ENCODE measurements at places on chromosomes 4 and X.

- no peak for DNase-seq
Measured at GRCh38 chr4:174753021-174753420, 76.0 kb downstream of the GLRA3 start.

DNA sequence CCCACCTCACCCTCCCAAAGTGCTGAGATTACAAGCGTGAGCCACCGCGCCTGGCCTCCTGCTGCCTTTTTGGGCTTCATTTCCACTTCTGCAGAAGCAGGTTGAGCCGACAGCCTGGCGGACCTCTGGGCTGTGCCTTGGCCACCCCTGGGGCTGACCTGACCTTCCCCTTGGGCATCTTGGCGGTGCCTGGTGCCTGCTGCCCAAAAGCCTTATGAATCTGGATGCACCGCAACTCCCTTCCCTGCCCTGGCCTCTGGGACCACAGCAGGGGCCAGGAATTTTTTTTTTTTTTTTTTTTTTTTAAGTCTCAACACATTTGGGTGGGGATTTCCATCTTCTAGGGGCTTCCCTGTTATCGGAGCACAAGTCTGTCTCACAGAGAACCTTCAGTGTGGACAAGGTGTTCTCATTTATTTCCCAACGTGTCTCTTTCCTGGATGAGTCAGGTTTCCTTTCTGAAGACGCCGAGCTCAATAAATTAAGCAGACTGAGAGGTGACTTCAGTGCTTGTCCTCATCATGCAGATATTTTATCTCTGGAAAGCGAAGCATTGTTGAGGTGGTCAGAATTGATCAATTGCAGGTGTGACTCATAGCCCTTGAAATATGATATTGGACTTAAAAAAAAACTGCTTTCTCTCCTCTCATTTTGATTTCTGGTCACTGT is 79.7 kb downstream of the SHROOM2 start:
- no peak for DNase-seq

DNA sequence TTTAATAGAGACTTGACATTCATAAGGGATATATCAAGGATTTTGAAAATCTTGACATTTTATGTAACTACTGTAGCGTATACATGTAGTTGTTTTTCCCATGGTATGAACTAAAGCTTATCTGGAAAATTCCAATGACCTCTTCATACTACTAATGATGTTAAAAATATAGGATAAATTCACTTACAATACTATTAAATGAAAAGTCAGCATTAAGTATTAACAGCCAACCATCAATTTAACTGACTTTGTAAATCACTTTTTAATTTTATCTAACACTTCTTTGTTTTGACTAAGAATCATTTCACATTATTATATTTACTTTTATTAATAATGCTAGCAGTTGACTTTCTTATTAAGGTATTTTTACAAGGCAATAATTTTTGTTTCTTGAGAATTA is 34.2 kb downstream of the DCK start:
- no peak for DNase-seq

GRCh38 chr4:183601381-183601780 is 57.6 kb downstream of the RWDD4 start:
- DNase-seq = no peak

DNA sequence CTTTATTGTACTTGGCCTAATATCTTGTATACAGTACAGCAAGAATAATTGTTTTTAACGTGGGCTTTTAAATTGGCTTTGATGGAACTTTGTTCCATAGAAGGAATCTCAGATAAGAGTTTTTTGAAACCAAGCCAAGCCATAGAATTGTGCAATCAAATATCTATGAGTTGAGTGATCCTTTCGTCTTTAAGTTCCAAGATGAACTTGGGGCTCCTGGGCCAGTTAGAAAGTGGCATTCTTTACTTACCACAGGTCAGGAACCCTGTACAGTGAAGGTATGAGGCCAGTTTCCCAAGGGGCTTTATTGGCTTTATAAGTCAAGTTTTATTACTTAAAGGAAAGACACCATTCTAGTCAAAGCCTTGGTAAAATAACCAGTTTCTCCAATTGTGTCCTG is 2104.2 kb downstream of the PCDH7 start:
- no peak for DNase-seq

DNA sequence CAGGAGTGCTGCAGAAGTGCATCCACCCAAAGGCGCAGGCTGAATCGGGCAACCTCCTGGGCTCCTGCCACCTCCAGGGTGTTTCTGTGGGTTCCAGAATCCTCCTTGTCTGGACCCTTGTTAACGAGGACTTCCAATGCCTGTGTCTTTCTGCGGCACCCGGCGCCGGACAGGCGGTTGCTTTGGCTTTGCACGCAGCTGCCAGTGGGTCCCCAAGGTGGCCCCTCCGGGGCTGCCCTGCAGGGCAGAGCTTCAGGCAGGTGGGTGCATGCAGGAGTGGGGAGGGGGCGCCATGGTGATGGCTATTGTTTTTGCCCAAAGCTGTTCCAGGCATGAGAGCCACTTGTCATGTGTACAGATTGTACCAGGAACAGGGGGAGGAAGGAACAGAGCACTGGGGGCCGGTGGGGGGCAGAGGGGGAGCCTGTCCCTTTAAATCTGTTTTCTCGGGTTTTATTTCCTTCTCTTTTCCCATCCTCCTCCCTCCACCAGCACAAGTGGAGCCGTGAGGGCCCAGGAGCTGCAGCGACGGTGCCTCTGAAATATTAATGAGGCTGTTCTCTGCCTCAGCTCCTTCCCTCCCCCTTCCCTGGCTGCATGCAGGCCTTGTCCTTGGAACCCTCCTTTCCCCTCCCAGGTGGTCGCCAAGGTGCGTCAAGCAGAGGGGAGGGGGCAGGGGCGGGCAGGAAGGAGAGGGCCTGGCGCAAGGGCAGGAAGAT is 13.1 kb downstream of the ATP2B3 start:
- no peak for DNase-seq

- no peak for DNase-seq
Measured at GRCh38 chr4:159086606-159087005, 16.3 kb upstream of the RAPGEF2 start.

DNA sequence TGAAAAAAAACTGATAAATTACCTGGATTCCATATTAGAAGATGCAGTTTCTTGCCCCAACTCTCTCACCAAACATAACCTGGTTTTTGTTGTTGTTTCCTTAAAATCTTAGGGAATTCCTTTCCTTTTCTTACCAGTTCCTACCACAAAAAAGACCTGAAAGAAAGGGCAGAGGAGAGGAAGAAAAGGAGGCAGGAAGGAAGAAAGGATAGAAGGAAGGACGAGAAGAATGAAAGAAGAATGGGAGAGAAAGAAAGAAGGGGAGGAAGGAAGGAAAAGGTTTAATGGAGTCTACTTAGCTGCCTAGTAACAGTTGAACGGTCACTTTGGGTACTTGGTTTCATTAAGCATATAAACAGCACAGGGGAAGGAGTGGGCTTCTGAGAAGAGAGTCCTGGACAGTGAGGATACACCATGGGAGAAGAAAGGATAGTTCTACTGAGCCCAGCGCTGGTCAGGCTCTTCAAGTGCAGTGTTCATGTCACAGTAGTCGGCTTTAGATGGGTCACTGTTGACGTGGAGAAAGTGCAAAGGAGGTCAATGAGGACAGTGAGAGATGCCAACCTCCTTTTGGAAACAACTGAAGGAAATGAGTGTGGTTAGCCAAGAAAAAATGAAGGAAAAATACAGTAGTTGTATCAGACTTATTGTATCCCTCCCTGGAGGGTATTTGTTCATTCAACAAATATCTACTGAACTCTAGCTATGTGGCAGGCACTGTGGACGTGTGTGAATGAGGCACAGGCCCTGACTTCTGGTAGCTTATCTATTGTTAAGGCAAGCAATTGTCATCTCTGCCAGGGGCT is 1.1 kb upstream of the CHIC2 start:
- DNase-seq = no peak

- no peak for DNase-seq
Measured at GRCh38 chrX:51837921-51838320, 55.5 kb upstream of the MAGED1 start.

DNA sequence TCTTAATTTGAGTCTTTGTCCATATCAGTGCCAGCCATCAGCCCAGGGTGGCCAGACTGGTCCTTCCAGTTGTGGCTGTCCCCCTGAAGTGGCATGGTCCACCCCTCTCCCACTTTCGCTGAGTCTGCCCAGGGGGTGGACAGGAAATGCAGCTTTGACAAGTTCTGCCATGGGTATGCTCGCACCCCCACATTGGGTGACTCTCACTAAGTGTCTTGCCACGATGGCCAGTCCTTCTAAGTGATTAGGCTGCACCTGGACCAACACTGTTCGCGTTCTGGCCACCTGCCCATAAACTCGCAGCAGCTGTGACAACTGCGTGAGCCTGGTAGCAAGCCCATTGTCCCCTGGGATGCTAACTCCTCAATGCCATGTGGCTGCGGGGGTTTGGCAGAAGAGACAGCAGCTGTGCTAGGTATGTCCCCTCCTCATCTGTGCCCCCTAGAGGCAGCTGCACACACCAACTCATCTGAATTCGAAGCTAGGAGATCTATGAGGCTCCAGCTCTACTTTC is 10.0 kb upstream of the LNX1 start:
- no peak for DNase-seq

- no peak for DNase-seq
Measured at GRCh38 chr4:10267066-10267465, 150.5 kb upstream of the WDR1 start.

All from T-helper 1 cell (primary cell).